ENCODE measurements at places on chromosomes 12 and 14.

- DNase-seq, result no peak
These were observed 139.5 kb downstream of the DAD1 start for GRCh38 chr14:22449600-22449905.

DNA sequence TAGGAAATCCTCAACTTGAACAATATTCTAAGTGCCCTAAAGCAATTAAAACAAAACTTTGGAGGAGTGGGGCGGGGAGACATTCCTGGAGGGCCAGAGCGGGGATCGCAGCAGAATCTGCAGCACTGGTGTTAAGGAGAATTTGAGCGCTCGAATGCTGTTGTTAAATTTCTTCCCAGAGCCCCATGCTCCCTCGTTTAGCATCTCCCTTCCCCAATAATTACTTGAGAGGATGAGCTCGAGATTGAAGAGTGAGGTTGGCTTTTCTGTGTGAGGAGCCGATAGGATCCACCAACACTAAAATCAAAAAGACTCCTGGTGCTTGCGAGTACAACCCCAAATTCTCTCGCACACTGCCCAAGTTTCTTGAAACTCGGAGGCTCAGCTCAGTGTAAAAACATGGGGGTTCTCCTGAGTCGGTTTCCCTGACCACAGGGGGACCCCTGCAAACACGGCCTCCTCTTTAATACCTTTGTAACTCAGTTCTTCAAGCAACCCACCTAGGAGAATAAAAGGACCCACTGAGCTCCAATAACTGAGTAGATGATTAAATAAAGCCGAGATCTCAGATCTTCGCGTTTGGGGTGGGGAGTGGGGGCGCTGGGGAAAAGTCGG, 10.2 kb upstream of the FOXG1 start:
- no peak for DNase-seq

DNA sequence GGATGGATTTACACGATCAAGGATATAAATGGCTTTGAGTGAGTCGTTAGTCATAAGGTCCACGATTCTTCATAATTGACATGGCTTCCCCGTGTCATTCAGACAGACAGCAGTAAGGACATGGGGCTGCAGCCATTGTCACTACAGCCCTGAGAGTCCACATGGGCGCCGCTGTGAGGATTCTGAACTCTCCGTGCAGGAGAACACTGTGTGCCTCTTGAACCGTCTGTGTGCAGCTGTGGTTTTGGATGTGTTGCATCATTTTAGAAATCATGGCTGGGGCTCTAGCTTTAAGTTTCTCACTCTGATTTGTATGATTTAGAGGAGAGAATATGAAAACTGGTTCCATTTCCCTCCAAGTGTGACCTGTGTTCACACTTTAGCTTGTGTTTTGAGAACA, 47.2 kb downstream of the NPAS3 start:
- DNase-seq, result no peak

DNA sequence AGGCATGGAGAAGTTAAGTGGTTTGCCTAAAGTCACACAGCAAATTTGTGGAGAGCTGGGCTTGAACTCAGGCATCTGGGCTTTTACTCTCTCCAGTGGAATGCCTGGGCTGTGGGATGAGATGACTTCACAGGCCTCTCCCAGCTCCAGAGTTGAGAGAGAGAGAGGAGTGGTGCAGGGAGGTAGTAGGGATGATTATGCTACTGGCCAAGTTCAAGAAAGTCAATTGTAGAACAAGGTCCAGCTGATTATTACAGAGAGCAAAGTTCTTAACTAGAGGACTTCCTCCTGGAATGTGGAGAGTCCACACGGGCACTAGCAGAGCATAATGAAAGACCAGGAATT, 769 bp upstream of the EMP1 start:
- DNase-seq, result no peak
